Activated T-helper 9 cell treated with anti-CD3 and anti-CD28 coated beads, Interleukin-2, amount 50 U/mL, for 16 hours (primary cell): ENCODE measurements at places on chromosomes 13 and 19.

DNA sequence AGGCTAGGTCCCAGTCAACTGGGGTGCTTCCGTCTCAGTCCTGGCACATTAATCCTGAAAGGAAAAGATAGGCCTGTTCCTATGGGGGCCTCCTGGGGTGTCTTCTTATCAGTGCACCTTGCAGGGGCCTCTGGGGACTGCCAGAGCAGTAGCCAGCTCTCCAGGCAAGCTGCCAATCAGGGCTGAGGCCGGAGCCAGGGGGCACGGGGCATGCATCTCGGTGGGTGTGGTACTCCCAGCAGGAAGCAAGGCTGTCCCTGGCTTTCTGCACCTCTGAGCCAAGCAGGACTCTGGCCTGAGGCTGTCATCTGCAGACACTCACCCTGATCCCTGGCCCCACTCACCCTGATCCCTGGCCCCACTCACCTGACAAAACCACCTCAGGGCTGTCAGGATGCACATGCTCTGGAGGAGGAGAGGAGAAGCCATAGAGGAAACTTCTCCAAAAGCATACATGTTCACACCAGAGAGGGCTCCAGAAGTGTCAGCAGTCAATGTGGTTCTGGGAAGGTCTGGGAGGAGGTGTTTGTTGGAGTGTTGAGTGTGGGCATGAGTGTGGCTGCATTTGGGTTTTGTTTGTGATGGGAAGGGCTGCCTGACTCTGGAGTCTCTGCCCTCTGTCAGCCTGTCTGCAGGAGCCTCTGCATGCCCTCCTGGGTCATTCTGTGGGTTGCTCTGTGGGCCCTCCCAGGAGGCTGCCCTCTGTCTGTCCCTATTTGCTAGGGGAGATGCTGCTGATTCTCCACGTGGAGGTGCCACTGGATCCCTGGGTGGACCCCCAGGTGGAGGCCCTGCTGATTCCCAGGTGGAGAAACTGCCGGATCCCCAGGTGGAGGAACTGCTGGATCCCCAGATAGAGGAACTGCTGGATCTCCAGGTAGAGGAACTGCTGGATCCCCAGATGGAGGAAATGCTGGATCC is 22.7 kb upstream of the KCTD15 start:
- DNase-seq, result no peak

GRCh38 chr19:46617601-46618000 is 7.3 kb downstream of the PTGIR start:
- no peak for DNase-seq

DNA sequence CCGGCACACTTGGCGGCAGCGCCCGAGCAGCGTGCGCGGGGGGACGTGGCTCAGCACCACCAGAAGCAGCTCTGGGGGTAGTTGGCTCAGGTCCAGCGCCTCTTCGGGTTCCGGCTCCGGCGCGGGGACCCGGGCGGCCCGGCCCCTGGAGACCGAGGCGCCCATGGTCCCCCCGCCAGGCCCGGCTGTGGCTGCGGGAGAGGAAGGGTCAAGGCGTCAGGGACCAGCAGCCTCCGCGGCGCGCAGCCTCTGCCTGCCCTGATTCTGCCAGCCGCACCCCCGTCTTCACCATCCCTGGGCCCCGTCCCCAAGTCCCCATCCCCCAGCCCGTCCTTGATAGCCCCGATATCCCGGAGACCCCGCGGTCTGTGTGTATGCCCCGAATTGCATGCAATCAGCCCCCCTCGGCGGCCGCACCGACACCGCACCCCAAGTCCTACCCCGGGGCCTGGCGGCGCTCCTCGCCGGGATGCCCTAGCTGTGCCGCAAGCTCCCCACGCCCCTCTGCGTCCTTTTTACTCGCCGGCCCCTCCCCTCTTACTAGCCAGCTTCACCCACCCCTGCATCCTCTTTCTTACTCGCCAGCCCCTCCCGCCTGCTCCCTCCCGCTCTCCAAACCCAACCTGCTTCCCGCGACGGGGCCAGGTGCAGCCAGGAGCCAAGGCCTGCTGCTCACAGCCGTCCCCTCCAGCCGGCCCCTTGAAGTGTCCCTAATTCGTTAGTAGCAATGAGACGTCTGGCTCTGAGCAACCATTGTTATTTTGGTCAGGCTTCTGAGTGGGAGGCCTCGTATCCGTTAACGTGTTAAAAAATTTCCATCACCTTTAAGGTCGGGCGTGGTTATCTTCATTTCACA is at the start of gene FBXO27:
Gene FBXO27, minus strand, starts transcription at position 487 of the 856 bp plus-strand sequence. Its CDS starts 322 bp downstream, at position 165.
- DNase-seq, result no peak

- DNase-seq, result no peak
Observed at GRCh38 chr13:39578821-39579291, 24.1 kb downstream of the LHFPL6 start.

DNA sequence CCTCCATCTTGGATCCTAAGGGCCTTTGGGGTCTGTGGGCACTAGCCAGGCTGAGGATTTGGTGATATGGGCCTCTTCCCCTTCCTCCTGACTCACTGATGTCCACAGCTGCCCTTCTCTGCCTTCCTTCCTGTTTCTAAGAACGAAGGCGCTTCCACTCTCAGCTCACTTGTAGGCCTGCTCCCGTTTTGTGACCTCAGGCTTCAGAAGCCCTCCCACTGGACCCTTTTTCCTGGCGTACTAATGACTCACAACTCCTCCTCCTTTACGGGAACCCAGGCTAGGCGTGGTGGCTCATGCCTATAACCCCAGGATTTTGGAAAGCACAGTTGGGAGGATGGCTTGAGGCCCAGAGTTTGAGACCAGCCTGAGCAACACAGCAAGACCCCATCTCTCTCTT is 55.6 kb downstream of the TMED1 start:
- DNase-seq, result no peak

GRCh38 chr13:51501592-51502152 is 48.8 kb upstream of the INTS6 start:
- DNase-seq, result no peak
